Activated CD8-positive, alpha-beta memory T cell treated with anti-CD3 and anti-CD28 coated beads, Interleukin-2, amount 10 ng/mL, durations not matched to agents 7 days and 5 days (primary cell): ENCODE measurements at places on chromosomes 16 and 17.

- DNase-seq: peak; percentile 97
Observed at GRCh38 chr16:18789850-18790706, at the start of gene RPS15A. Gene RPS15A (minus strand): TSS chr16:18790334. CDS start chr16:18789113, 1,221 bp downstream.

GRCh38 chr16:47309581-47310312 is 151.1 kb downstream of the ITFG1 start:
- no peak for DNase-seq

DNA sequence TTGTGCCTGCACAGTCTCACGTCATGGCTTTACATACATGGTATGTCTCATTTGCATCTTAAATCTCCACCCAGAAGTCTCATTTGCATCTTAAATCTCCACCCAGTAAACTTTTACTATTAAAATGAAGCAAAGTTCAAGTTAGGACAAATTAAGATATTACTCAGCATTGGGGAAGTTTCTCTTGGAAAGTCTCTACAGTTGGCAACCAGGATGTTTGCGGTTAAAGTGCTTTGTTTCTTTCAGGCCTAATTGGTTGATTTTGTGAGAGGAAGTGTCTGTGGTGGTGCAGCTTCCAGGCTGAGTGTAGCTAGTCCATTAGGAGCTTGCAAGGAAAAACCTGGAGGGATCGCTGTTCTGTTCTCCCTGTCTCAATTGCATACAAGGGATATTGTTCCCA is 1373.3 kb upstream of the GOT2 start:
- DNase-seq: no peak

DNA sequence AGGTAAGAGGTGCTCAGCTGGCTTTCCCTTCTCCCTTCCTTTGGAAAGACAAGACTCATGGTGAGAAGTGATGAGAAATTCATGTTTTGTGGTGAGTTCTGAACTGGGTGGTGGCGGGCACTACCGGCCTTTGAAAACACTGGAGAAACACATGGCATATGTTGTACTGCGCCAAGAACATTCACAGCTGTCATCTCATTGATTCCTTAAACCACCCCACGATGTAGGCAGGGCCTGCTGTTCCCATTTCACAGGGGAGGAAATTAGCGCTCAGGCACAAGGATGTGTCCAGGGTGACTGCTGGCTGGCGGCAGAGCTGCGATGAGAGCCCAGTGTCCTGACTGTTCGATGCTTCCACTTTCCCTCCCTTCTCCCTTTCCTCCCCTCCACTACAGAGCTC is 1.6 kb upstream of the DOC2B start:
- DNase-seq: no peak

- DNase-seq: peak; percentile 67
Observed at GRCh38 chr16:87203060-87203656, 114.0 kb downstream of the C16orf95 start.

DNA sequence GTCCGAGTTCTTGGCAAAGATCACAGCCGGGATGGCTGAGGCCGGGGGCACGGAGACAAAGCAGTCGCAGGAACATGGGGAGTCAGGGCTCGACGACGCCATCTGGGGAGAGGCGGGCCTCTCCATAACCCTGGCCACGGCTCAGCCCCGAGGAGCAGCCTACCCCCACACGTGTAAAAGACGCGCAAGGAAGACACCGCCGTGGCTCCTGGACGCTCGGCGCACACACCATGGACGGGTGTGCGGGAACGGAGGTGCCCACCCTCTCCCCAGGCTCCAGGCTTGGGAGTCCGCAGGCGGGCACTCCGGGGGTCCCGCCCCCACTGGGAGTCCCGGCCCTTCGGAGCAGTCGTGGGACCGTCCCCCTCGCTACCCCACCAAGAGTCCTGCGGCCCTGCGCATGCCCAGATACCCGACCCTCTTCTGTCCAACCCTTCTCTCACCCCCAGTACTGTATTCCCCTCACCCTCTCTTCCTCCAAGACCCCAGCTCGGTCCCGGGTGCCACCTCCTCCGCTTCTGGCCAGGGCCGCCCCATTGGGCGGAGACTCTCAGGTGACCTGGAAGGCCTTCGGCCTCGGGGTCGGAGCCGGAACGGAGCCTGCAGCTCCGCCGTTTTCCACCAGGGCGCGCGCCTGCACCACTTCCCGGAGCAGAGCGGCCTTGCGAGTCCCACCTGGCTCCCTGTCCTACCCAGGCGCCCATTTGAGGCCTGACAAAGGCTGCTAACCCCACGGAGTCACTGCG is at the start of gene SCRN2:
SCRN2 (minus strand) TSS at position 532 of the 746 bp plus-strand sequence; CDS start at position 102, 430 bp downstream.
- peak; percentile 93 for DNase-seq

- no peak for DNase-seq
Observed at GRCh38 chr16:1076801-1077576, 4.4 kb downstream of the SSTR5 start.

GRCh38 chr16:11140466-11140865 is 115.5 kb downstream of the SOCS1 start:
- no peak for DNase-seq

GRCh38 chr17:40122136-40122998 is 596 bp downstream of the MSL1 start:
- peak; percentile 53 for DNase-seq

- DNase-seq: peak; percentile 54
Observed at GRCh38 chr17:76139801-76140660, 1.0 kb downstream of the FOXJ1 start.

DNA sequence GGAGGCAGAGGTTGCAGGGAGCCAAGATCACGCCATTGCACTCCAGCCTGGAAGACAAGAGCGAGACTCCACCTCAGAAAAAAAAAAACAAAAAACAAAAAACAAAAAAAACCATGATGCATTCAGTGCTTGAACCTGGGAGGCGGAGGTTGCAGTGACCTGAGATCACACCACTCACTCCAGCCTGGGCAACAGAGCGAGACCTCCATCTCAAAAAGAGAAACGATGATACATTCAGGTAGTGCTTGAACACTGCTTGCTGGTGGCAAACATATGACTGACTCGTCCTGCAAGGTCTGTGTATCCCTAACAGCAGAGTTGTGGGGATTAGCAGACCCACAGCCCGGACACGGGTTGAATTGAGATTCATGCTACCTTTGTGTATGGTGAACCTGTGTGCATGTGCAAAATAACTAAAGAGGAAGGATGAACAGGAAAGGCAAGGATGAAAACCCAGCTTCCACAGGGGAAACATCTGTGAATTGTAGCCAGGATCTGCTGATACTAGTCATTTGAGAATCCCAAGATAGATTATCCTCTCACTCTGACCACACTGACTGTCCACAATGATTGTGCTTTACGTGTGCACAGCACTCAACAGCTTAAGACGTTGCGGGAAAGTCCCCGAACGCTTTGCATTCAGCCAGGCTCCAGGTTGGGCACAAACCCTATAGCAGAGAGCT is 52.4 kb upstream of the MRPS23 start:
- no peak for DNase-seq

GRCh38 chr17:55166506-55166905 is 98.3 kb upstream of the HLF start:
- no peak for DNase-seq

- DNase-seq: no peak
Observed at GRCh38 chr16:68823401-68824135, 19.8 kb upstream of the TANGO6 start.

GRCh38 chr17:61734466-61734865 is 128.9 kb downstream of the BRIP1 start:
- no peak for DNase-seq

DNA sequence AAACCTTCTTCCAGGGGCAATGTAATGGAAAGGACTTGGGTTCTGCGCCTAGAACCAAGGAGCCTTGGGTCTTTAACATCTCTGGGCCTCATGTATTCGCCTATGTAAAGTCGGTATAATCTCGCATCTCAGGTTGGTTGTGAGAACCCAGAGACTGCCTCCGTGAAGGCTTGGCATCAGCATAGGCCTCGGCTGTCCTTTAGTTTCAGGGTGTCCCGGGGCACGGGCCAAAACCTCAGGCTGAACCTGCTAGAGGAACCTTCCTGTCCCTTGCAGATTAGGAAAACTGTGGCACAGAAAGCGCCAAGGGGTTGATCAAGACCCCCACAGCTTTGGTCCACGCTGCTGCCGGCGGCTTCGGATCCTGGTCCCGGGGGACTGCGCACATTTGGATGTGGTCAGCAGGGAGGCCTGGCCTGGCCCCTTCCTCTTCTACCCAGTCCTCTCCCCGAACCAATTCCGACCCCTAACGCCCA is 772 bp upstream of the PHAF1 start:
- DNase-seq: no peak

DNA sequence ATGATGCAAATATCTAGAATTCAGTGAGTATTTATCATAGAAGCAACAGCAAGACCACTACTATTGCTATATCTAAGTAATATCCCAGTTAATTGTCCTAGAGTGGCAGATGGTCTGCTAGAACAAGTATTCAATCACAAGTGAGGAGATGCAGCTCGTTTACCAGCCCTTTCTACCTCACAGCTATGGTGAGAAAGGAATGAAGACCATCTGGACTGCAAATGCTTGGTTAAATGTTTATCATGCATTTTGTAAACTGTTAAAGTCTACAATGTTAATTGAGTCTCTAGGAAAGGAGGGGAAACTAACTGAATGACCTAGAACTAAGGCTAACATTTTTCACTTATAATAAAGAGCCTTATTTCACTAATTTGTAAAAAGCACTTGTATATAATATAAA is 52.5 kb downstream of the CNOT1 start:
- no peak for DNase-seq

DNA sequence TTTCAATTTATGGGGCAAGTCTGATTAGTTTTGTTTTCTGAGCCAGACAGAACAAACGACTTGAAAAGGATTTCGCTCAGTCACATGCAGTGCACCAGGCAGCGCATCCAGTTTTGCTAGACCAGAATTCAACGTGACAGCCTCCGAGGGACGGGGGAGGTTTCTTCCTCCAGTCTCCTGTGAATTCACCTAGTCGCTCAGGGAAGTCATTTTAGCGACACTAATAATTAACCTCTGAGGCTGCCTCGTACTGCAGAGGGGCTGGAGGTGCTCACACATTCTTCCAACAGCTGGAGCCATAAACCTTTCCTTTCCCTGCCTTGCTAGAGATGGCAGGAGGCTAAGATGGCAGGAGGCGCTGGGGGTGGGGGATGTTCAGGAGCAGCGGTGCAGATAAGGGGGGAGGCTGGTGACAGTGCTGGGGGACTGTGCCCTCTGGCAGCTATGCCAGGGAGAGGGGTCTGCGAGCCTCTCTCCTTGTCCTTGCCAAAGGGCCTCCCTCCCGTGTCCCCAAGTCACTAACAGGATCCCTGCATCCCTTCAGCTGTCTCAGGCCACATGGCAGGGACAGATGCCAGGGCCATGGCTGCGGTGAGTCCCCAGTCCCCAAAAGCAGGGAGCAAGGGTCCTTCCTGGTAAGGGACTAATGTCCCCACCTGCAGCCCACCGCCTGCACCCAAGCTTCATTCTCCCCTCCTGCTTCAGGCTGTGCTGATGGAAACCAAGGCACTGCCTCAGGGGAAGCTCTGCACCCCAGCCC is 24.0 kb downstream of the MXRA7 start:
- DNase-seq: no peak

- no peak for DNase-seq
Observed at GRCh38 chr17:42865638-42866094, 14.7 kb downstream of the AOC3 start.

GRCh38 chr17:33964344-33964979 is 290.6 kb upstream of the CCL2 start:
- peak; percentile 64 for DNase-seq

GRCh38 chr17:64230791-64231408 is 32.2 kb downstream of the TEX2 start:
- DNase-seq: no peak

DNA sequence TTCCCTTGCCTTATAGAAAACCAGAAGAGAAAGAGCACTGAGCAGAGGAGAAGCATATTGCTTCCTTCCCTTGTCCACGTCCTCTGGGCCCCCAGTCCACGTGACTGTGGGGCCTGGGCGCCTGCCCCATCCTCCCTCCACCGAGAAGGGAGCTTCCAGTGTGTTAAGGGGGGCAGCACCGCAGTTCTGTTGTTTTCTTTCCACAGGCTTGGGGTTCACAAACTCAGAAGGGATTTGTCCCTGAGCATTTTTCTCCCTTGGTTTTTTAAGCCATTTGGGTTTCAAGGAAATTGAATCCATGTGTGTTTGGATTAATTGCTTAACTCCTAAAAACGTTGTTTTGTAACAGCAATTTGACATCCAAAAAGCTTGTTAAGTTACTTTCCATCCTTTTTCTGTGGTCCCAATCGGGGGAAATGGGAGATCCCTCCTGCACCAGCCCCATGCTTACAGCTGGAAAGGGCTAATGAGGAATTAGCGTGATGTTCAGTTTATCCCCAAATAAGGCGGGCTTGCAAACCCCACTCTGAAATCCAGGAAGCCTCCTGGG is 347.5 kb upstream of the TNRC6C start:
- peak; percentile 39 for DNase-seq

DNA sequence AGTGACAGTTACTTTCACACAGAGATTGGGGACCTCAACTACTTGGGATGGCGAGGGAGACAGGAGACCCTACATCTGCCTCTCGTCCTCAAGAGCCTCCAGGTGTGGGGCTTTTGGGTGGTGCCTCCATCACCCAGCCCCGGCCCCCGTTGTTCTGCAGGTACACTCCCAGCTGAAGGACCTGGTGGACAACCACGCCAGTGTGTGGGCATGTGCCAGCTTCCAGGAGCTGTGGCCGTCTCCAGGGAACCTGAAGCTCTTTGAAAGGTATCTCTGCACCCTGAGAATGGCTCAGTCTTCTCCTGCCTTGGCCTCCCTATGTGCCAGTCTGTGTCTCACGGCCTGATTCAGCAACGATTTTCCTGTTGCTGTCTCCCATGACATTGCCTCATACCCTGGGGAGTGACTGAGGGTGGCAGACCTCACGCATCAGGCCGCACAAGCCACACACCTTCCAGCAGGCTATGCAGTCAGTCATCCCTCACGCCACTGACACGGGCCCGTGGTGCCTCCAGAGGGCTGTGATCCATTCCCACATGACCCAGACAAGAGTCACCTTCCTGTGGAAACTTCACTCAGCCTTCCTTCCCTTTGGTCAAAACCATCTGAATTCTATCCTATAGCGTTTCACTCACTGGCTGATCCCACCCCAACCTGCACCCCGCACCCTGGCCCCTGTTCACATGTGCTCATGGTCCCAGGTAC is 3.7 kb downstream of the CCNF start:
- DNase-seq: no peak

- DNase-seq: no peak
Observed at GRCh38 chr16:70665113-70665694, 18.8 kb downstream of the IL34 start.

- DNase-seq: no peak
Observed at GRCh38 chr17:83191388-83192160, 112.2 kb downstream of the METRNL start.

- DNase-seq: peak; percentile 79
Observed at GRCh38 chr16:80583466-80583865, 42.7 kb downstream of the DYNLRB2 start.

DNA sequence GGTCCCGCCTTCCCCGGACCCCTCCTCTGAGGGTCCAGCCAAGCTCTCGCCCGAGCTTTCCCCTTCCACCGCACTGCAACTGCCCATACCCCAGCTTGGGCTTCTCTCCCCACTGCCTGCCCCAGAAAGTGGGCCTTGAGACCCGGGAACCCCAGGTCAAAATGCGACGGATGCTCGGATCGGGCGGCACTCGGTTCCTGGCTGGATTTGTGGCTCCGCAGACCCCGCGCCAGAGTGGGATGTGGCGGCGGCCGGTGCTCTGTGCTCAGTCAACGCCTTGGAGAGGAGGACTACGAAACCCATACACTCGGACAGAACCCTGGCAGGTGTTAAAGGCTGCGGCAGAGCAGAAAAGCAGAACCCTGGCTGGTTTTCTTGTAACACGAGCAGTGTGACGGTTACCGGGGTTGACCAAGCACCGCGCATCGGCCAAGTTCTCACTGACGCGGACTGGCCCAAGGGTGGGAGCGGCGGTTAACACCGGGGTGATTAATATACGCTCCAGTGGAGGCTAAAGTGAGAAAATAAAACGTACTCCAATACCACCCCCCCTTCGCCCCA is 885 bp upstream of the SLFN13 start:
- DNase-seq: no peak

- peak; percentile 97 for DNase-seq
Observed at GRCh38 chr16:3074860-3075522, 9.6 kb downstream of the IL32 start.
